Activated T-helper 1 cell treated with Interleukin-2 at 50 U/mL for 16 hours (primary cell): ENCODE measurements at places on chromosomes 3 and 15.

GRCh38 chr3:12963922-12964701, 109.1 kb downstream of the IQSEC1 start:
- DNase-seq = no peak

- no peak for DNase-seq
Observed at GRCh38 chr3:184002469-184002868, 15.2 kb downstream of the ABCC5 start.

DNA sequence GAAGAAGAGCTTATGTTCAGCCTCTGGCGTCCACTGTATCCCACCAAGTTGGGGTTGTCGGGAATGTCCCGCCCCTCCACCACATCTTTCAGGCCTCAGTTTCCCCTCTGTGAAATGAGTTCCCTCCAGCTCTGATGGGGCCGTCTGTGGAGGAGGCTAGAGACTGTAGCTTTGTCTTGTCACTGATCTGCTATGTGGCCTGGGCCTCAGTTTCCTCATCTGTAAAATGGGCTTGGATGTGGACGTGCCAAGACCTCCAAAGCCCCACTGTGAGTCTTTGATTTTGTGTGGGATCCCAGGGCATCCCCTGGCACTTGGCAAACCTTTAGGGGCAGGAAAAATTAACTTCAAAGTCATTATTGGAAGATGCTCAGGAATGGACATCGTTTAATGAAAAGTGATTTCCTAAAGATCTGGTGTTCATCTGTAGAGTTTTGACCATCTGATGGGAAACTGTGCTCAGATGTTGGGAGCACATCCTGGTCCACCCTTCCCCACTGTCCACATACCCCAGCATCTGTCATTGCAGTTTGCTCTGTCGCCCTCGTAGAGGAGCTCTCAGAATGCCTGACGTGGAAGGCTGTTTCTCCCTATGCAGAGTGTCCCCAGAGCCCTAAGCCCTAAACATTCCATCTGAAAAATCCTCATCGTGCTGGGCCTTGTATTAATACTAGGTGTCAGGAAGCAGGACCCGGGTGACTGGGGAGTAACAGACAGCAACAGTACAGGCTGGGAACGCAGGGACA, 28.5 kb downstream of the SLC6A6 start:
- DNase-seq = no peak

GRCh38 chr15:76973362-76973743, 21.6 kb upstream of the PSTPIP1 start:
- DNase-seq = peak; percentile 47

GRCh38 chr15:29970402-29970695, 112.4 kb upstream of the GOLGA8J start:
- DNase-seq = no peak

- DNase-seq = no peak
Observed at GRCh38 chr3:11661052-11661656, 17.4 kb upstream of the VGLL4 start.

GRCh38 chr15:45276831-45277230, 24.8 kb downstream of the SLC28A2 start:
- DNase-seq = no peak

DNA sequence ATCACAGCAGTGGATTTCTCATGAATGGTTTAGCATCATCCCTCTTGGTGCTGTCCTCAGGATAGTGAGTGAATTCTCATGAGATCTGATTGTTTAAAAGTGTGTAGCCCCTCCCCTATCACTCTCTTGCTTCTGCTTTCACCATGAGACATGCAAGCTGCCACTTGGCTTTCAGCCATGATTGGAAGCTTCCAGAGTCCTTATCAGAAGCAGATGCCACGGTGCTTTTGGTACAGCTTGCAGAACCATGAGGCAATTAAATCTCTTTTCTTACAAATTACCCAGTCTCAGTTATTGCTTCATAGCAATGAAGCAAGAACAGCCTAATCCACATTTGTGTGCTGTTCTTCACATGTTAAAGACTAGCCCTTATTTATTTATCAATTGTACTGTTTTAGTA, 495.2 kb upstream of the EPHA6 start:
- DNase-seq = no peak

DNA sequence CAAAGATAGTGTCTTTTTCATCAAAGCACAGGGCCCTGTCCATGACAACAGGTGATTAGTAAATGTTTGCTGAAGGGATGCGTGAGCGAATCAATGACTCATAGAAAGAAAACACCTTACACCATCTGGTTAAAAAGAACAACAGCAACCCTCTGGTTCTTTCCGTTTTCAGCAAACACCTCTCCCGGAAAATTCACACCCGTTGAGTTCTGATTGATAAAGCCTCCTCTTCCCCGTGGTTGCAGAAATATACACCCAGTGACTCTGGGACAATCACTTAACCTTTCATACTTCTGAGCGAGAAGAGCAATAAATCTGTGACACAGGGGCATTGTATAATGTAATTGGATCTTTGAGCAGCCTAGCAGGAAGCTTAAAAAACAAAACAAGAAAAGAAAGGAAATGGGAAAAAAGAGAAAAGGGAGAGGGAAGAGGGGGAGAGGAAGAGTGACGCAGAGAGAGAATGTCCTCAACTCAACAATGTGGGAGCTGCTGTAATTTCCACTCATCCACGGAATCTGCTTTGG, 37.6 kb downstream of the ADAMTS9 start:
- no peak for DNase-seq
